Muscle of leg (tissue), 16 donors: ENCODE measurements at places on chromosomes 13 and 19. TPM values are rescaled to one million over a fixed set of nuclear protein-coding genes. Genes with fewer than 3 reads are reported as not detected.

LIPE gene
- polyA plus RNA-seq = 8.6 TPM

CEACAM8 gene
- 0.25 TPM for polyA plus RNA-seq

PSG7 gene
- polyA plus RNA-seq = not detected

UBA52 gene
- 1,196 TPM for polyA plus RNA-seq

ASPDH gene
- polyA plus RNA-seq = 0.33 TPM

F10 gene
- 12.6 TPM for polyA plus RNA-seq

PRX gene
- polyA plus RNA-seq = 7.8 TPM

SIX5 gene
- 28.0 TPM for polyA plus RNA-seq

FFAR1 gene
- not detected for polyA plus RNA-seq

CYSLTR2 gene
- polyA plus RNA-seq = 0.21 TPM

DNA sequence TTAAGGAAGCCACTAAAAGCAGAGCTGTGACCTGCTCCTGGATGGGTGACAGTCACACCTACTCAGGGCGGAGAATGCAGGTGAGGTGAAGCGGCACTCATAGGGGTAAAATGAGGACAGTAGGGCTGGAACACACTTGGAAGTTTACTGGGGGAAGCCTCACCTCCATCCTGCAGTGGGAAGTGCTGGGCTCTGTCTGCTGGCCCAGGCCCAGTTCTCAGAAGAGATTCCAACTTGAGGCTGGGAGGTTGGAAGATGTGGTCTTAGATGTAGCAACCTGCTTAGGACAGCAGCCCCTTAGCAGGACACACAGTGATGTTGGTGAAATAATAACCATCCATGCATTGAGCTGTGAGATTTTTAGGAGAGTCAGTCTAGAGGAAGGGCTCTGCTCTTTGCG lies 4.6 kb downstream of the MEDAG start:
- no peak for DNase-seq

- no peak for DNase-seq
Observed at GRCh38 chr13:99467764-99468163, 33.5 kb upstream of the TM9SF2 start.

- no peak for DNase-seq
Observed at GRCh38 chr13:46097015-46097414, 7.8 kb downstream of the CPB2 start.

- peak; percentile 80 for DNase-seq
Observed at GRCh38 chr13:110509971-110510786, 51.3 kb downstream of the RAB20 start.

- no peak for DNase-seq
Observed at GRCh38 chr19:7063339-7063738, 4.9 kb upstream of the MBD3L3 start.

DNA sequence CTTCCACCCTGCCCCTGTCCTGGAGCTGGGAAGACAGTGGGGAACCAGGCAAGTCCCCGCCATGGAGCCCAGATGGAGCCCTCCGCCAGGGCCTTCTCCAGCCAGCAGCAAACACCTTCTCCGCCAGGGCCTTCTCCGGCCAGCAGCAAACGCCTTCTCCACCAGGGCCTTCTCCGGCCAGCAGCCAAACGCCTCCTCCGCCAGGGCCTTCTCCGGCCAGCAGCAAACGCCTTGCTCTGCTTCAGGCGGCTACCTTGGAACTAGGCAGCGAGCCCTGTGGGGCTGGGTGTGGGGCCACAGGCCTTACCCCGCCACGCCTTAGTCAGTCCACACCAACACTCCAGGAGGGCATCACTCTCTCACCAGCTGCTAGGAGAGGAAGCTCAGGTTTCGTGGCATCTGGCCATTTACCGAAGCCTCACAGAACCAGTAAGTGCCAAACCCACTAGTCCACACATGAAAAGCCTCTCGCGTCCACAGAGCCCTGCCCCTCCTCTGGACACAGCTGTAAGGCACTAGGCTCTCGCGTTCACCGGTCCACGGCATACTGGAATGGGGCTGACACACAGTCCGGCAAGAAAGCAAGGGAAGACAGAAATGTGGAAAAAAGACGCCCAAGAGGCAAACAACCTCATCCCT lies 41.0 kb downstream of the MLLT1 start:
- DNase-seq = peak; percentile 85

- peak; percentile 73 for DNase-seq
Observed at GRCh38 chr13:95301183-95301967, at the start of gene ABCC4. Gene ABCC4, minus strand, starts transcription at chr13:95301451. Its CDS starts 137 bp downstream, at chr13:95301314.

- DNase-seq = no peak
Observed at GRCh38 chr13:21717817-21718216, 46.9 kb downstream of the FGF9 start.

- no peak for DNase-seq
Observed at GRCh38 chr13:51675385-51675784, 91.1 kb downstream of the WDFY2 start.

GRCh38 chr13:76570510-76570971 lies 315.7 kb downstream of the KCTD12 start:
- DNase-seq = peak; percentile 94

DNA sequence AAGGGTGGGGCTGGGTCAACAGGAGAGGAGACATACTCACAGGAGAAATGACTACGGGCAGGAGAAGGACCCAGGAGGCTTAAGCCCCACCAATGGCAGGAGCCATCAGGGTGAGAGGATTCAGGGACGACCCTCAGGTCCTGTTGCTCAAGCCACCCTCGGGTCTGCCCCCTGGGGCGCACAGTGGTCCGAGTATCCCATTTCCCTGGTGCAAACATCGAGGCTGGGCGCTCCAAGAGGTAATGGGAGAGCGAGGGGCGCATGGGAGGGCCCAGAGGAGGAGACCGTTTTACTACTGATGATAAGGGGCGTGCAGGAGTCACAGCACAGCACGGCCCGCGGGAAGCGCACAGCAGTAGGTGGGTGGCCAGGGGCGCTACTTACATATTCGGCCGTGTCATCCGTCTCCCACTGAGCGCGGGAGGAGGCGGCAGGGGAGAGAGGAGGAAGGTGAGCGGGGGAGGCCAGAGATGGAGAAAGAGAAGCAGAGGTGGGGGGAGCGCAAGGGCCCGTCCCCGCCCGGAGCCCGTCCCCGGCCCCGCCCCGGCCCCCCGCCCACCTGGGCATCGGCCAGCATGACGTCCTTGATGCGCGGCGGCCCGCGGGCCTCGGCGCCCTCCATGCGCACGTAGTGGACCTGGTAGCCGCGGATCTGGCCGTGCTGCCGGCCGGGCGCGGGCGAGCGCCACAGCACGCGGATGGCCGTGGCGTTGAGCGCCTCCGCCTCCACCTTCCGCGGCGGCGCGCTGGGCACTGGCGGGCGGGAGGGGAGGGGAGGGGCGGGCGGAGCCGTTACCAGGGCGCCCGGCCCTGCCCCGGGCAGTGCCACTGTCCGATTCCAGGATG lies 111.5 kb downstream of the PTPRS start:
- no peak for DNase-seq

- DNase-seq = peak; percentile 43
Observed at GRCh38 chr13:42361701-42362100, 89.7 kb downstream of the AKAP11 start.

- peak; percentile 22 for DNase-seq
Observed at GRCh38 chr13:105232439-105232838, 1303.0 kb downstream of the EFNB2 start.

GRCh38 chr19:2255112-2255845 lies 938 bp downstream of the JSRP1 start:
- no peak for DNase-seq

DNA sequence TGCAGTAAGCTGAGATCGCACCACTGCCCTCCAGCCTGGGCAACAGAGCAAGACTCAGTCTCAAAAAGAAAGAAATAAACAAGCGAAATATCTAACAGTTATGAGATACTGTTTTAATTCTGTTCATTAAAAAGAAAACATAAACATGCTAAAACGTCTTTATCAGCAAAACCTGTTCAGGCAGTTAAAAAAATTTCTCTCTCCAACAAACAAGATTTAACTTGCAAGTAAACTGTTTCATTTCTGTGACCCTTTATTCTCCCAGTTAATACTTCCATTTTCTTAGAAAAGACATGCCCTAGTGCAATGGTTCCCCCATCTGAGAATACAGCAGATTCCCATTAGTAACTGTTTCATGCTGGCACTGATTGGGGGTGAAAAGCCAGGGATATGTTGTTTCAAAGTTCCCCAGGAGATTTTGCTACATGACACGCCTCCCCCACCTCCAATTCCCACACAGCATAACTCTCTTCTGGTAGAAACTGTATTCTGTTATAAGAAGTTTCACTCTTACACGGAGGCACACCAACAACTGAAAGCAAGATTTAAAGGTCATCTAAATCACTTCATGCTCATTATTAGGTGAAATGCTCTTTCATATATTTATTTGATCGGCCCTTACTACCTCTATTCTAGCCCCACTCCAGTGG lies 24.4 kb downstream of the ELF1 start:
- no peak for DNase-seq

DNA sequence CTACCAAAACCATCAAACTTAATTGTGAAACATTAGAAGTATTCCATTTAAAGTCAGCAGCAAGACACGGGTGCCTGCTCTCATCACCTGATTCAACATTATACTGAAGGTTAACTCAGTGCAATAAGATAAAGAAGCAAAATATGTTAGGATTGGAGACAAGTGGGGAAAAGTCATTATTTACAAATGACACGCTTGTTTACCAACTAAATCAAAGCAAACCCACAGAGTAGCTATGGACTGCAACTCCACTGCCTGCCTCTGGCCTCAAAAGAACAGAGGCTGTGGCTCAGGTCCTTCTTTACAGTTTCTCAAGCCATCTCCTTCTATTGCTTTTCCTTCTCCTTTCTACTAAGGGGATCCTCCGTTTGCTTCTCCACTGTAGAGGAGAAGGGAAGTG lies 21.0 kb upstream of the ATP12A start:
- DNase-seq = no peak

- peak; percentile 17 for DNase-seq
Observed at GRCh38 chr13:24076109-24076508, 84.4 kb upstream of the SPATA13 start.

DNA sequence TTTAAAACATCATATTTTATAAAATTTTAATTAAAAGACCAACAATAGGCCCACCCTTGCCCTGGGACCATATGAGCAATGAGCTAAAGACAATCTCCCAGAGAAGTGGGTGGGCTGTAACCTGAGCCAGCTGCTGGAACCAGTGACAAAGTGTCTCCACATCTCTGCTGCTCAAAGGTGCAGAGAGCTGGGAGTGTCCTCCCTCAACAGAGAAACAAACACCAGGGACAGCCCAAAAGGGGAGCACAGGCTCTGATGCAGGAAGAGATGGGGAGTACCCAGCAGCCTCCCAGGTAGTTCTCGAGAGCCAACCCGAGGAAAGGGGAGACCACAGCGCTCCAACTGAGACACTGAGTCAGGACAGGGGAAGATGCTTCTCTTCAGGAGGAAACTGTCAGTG lies 39.1 kb downstream of the DOCK9 start:
- DNase-seq = peak; percentile 70

DNA sequence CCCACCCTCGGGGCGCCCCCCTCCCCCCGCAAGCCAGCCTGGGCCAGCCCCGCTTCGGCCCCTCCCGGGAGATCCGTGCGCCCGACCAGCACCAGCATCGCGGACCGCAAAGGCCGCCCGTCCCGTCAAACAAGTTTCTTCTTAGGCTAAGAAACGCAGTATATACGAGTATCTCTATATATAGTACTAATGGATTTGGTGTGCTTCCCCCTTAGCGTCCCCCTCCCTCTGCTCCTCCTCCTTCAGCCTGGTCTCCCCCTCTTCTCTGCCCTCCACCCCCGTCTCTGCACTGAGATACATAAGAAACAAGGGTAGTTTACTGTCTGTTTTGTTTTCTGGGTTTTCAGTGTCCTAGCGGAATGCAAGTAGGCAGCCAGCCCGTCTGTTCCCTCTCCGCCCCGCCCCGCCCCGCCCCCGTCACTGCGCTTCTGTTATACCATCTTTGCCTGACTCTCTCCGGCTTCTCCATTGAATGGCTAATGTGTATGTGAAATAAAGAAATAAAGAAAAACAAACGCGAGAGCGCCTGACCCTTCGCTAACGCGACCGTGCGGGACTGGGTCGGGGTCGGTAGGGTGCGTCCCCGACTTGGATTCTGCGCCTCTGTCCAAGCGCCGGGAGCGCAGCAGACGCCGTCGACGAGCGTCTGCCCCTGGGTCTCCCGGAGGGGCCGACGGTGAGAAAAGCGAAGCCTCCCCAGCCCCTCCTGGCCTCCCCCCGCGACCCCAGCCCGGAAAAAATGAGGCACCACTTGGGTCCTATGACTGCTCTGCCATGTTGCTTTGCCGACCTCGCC lies 4.2 kb downstream of the LYL1 start:
- peak; percentile 82 for DNase-seq

DNA sequence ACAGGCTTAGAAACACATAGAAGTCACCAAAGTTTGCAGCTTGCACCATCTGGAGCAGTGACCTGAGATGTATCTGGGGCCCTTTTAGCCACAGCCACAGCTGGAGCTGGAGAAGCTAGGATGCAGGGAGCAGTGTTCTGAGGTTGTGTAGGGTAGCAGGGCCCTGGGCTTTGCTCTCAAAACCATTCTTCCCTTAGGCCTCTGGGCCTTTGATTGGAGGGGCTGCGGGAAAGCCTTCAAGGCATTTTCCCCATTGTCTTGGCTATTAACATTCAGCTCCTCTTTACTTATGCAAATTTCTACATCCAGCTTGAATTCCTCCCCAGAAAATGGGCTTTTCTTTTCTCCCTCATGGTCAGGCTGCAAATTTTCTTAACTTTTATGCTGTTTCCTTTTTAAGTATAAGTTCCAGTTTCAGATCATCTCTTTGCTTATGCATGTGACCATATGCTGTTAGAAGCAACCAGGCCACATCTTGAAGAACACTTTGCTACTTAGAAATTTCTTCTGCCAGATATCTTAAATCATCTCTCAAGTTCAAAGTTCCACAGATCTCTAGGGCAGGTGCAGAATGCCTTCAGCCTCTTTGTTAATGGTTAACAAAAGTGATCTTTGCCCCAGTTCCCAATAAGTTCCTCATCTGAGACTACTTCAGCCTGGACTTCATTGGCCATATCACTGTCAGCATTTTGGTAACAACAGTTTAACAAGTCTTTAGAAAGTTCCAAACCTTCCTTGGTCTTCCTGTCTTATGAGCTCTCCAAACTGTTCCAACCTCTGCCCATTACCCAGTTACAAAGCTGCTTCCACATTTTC lies 48.5 kb downstream of the NBEA start:
- DNase-seq = no peak

DNA sequence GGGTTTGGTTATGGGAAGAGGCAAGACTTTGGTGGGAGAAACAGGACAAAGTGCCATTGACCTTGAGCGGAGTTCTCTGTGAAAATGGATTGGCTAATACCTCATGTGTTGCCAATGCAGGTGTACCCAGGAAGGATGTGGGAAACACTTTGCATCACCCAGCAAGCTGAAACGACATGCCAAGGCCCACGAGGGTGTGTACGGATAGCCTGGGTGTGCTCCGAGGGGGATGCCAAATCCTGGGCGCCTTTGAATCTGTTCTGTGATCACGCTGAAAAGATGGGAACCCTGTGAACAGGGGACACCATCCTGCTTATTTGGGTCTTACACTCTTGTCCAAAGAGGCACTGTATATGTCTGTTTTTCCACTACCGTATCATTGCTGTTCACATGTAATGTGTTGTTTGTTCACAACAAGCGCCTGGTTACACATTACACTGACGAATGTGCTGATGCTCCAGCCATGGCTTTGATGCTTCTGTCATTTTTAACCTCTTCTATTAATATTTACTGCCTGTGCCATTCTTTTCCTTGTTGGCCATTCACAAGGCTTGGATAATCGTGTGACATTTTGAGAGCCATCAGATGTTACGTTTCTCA lies 8.3 kb downstream of the GTF3A start:
- DNase-seq = no peak

- DNase-seq = no peak
Observed at GRCh38 chr13:96768524-96768923, 225.8 kb downstream of the OXGR1 start.
